SIG-M5 (cell line): ENCODE measurements at places on chromosomes 11 and 22.

DNA sequence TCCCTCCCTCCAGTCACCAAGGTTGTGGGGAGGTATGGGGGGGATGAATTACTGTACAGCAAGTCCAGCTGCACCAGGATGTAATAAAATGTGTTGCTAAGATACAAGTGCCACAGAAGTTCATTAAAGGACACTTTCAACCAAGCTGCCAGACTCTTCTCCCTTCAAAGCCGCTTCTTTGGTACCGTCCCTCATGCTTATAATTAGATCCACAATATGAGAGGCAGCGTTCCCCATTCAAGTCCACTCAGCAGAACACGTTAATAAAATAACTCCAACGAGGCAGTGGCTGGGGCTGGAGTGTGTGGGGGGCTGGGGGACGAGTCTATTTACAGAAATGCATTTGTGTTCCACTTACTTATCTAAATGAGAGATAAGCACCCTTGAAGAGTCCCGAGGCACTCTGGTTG is 14.7 kb downstream of the PHF21B start:
- DNase-seq: no peak

DNA sequence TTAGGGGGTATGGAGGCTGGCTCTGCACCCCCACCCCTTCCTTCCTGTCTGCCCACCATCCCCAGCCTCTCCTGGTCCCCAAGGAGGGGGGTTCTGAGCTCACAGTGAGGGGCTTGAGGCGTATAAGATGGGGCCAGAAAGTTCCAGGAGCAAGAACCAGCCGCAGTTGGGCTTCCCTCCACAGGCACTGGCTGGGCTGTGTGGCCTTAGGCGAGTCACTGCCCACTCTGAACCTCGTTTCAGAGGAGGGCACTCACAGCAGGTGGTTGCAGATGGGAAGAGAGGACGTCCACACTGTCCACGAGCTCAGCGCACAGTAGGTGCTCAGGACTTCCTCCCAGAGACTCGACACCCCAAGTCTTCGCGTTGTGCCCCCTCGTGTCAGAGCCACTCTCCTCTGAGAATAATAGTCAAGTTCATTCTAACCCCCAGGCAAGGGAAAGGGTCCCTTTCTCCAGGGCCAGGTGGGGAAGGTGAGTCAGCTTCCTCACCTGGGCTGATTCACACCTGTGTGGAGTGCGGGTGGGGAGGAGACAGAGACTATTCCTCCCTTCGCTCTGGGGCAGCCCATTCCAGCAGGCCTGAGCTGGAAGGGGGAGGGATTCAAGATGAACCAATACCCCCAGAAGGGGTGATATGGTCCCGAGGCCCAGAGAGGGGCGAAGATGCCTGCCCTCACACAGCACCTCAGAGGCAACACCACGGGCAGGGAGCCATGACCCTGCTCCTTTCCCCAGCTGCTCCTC is 29.3 kb downstream of the RPL3 start:
- DNase-seq: no peak

DNA sequence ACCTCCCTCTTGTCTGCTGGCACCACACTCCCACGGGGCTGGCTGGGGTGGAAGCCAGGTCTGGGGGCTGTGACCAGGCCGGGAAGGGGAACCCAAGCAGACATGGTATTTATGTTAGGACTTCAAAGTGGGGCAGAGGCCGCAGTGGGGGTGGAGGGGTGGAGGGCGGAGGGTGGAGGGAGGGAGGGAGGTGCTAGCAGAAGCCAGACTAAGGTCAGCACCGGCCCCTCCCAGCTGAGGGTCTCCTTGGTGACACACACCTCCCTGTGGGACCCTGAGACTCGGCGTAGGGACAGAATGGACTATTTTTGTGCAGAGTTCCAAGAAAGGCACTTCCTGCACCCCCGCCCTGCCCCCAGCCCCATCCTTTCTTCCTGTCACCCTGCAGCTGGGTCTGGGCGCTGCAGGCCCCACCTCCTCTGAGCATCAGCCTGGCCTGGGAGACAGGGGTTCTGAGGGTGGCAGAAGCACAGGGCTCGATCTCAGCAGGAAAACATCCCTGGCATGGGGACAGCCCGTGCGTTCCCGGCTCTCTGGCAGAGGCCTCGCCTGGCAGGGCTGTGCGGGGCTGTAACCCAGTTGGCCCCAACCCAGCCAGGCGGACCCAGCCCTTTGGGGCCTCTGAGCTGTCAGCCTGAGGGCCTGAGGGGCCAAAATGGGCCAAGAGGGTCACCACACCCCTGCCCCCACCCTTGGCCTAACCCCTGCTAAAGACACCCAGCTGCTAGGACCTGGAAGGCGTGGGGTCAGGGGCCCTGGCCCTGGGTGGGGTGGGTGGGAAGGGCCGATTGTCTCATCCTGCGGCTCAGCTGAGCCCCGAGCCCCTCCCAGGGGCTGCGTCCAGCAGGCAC is 9.6 kb upstream of the CD248 start:
- no peak for DNase-seq

GRCh38 chr22:31275576-31275975 is 16.7 kb downstream of the PIK3IP1 start:
- no peak for DNase-seq

GRCh38 chr11:127939000-127939399 is 648.4 kb downstream of the ETS1 start:
- DNase-seq: no peak

DNA sequence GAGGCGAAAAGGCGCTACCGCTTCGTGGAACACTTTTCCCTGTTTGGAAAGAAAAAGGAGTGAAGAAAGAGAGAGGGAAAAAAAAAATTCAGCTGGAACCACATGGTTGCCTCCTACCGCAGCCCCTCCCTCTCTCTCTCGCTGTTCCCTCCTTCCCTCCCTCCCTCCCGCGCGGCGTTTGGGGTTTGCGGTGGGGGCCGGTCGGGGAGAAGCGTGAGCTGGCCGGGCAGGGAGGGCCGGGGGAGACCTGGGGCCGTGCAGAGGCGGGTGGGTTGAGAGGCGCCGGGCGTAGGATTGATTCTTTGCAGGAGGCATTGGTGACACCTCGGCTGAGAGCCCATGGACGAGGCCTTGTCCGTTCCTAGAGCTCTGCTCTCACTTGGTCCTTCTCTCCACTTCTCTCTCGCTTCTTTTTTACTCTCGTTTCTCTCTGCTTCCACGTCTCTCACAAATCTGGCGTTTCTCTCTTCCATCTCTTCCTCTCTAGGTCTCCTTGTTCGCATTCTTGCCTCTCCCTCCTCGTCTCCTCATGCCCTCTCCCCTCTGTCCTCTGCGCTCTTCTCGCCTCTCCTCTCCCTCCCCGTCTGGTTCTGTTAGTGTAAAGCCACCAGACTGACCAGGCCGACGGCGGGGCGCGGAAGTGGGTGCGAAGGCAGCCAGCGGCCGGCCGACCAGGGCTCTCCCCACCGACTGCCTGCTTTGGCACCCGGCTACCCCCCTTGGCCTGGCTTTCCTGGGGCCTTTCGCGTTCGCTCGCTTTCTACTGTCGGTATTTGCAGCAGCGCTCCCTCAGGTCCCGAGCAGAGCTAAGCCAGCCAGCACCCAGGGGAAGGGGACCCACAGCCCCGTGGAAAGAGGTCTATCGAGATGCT is at the start of gene CLMP:
TSS of gene CLMP (minus strand) at position 61 of the 872 bp plus-strand sequence. CDS start 308 bp downstream, outside the sequence.
- no peak for DNase-seq

- DNase-seq: peak; percentile 90
Measured at GRCh38 chr22:35301372-35301874, 1.7 kb downstream of the TOM1 start.
